ENCODE measurements at places on chromosomes 5 and 9.

DNA sequence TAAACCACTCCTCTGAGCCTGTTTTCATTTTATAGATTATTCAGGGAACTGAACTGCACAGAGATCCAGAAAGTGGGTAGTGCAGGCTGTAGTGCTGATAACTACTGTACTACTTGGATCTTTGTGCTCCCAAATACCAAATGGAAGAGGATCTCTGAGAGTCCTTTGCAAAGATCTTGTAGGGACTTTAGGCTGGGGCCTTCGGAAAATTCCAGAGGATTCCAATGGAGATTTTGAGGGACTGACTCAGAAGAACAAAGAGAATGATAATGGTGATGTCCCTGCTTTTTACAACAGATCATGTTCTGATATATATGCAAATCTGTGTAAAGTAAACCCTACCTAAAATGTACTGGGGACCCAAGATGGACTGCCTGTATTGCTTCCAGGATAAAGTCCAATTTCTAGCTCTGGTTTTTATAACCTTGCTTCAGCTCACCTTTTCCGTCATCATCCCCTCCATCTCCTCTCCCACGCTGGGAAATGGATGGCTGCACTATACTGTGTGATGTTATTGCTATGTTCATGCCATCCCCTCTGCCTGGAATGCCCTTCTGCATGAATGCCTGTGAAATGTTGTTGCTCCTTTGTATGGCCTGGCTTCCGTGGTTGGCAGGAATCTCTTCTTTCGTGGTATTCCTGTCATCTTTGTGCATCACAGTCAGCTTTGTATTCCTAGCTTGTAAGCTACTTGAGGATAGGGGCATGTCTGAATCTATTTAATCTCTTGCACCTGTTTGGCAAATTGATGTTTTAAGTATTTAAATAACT is 9.7 kb upstream of the PSMD5 start:
- no peak for DNase-seq

DNA sequence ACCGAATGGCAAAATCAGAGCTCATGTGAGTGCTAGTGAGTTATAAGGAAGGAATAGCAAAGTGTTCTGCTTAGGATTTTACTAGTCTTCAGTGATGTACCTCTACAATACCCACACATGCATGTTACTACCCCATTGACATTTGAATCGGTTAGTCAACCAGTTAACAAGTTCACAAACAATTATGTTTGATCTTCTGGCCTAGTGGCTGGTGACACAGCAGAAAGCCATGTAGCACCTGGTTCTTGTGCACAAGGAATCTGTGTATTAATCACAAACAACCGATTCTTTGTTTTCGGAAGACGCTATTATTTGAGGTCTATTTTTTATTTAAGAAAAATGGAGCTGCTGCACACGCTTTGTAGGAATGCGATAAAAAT is 41.9 kb downstream of the NTRK2 start:
- no peak for DNase-seq

GRCh38 chr9:134566196-134566847 is 75.3 kb upstream of the COL5A1 start:
- DNase-seq, result no peak

DNA sequence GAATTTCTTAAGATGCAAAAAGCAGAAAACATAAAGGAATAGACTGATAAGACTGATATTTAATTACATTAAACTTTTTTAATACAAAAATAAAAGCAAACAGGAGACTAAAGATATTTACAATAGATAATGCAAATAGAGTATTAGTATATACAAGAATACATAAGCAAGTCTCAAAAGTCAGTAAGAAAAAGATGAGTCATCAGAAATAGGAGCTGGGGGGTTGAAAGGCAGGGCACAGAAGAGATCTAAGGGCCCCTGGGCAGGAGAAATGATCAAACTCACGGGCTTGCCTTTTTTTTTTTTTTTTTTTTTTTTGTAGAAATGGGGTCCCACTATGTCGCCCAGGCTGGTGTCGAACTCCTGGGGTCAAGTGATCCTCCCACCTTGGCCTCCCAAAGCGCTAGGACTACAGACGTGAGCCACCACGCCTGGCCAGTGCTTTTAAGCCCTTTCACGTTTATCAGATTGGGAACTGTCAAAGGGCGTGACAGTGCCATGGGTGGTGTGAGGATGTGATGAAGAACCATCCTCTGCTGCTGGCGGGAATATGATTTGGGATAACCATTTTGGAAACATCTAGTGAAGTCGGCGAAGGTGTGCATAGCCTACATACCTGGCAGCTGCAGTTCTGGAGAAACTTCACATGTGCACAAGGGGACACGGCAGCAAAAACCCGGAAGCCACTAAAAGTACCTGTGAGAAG is 126.1 kb downstream of the CACNA1B start:
- no peak for DNase-seq

DNA sequence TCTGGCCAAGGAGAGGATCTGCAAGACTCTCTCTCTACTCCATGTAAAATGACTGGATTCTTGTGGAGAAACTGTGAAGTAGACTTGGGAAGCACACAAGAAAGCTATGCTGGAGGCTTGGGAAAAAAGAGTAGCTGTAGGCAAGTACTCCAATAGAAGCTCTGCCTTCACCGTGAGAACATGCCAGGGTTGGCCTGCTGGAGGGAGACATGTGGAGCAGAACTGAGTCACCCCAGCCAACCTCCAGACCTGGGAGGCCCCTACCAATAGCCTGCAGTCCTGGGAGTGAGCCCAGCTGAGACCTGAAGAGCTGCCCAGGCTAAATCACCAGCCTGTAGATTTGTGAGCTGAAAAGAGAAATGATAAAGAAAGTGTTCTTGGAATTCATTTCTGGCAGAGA is 66.6 kb downstream of the DEPDC1B start:
- no peak for DNase-seq

GRCh38 chr5:173829826-173830225 is 58.3 kb upstream of the CPEB4 start:
- DNase-seq, result no peak

GRCh38 chr5:132321109-132321721 is 27.0 kb downstream of the SLC22A4 start:
- no peak for DNase-seq

- DNase-seq, result no peak
Measured at GRCh38 chr9:34332076-34332964, 3.0 kb downstream of the NUDT2 start.

GRCh38 chr5:103373597-103374472 is 115.3 kb downstream of the MACIR start:
- no peak for DNase-seq

GRCh38 chr9:93013856-93014582 is 44.5 kb upstream of the SUSD3 start:
- no peak for DNase-seq

GRCh38 chr9:91182429-91183225 is 179.1 kb downstream of the AUH start:
- DNase-seq, result no peak
